Subcutaneous preadipocyte (primary cell): ENCODE measurements at places on chromosomes 16 and 17. TPM values are rescaled to one million over a fixed set of nuclear protein-coding genes. Genes with fewer than 3 reads are reported as not detected.

Gene CMTM4
- total RNA-seq = 16.9 and 20.3 TPM in 2 replicates

Gene KRTAP3-2
- not detected in 2 replicates for total RNA-seq

Gene ADAD2
- not detected in 2 replicates for total RNA-seq

Gene WFIKKN1
- total RNA-seq = 0.20 and 0.37 TPM in 2 replicates

Gene CPNE7
- 12.1 and 29.9 TPM in 2 replicates for total RNA-seq

Gene PIRT
- not detected in 2 replicates for total RNA-seq

Gene SMCR8
- 15.1 and 20.3 TPM in 2 replicates for total RNA-seq

Gene GH2
- not detected in 2 replicates for total RNA-seq

Gene ABCA6
- total RNA-seq = 97.0 and 114 TPM in 2 replicates
